HFFc6 (cell line): ENCODE measurements at places on chromosomes 7 and 10.
A peak's percentile ranks its signal among the peaks of the same experiment; 100 is the strongest.

DNA sequence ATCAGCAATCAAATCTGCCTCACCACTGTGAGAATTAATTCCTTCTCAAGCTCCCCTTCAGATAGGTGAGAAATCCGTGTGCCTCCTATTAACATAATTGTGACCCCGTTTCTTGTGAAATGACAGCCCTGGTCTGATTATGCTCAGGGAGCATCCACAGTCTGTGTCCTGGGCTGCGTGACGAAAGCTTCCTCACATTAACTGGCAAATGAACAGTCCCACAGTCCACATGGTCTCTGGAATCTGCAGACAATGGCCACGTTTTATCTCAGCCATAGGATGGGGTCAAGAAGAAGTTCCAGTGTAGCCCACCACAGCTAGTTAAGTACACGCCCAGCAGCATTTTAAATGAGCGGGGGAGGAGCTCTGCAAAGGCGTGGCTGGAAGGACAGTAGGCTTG lies 229.2 kb downstream of the RPS24 start:
- no peak for DNase-seq

- no peak for DNase-seq
Measured at GRCh38 chr7:72223351-72223750, 188.8 kb downstream of the CALN1 start.

- DNase-seq = no peak
Measured at GRCh38 chr7:86745013-86745745, 101.5 kb downstream of the GRM3 start.

- DNase-seq = peak; percentile 99
Measured at GRCh38 chr7:106717955-106718871, 57.3 kb upstream of the CCDC71L start.

DNA sequence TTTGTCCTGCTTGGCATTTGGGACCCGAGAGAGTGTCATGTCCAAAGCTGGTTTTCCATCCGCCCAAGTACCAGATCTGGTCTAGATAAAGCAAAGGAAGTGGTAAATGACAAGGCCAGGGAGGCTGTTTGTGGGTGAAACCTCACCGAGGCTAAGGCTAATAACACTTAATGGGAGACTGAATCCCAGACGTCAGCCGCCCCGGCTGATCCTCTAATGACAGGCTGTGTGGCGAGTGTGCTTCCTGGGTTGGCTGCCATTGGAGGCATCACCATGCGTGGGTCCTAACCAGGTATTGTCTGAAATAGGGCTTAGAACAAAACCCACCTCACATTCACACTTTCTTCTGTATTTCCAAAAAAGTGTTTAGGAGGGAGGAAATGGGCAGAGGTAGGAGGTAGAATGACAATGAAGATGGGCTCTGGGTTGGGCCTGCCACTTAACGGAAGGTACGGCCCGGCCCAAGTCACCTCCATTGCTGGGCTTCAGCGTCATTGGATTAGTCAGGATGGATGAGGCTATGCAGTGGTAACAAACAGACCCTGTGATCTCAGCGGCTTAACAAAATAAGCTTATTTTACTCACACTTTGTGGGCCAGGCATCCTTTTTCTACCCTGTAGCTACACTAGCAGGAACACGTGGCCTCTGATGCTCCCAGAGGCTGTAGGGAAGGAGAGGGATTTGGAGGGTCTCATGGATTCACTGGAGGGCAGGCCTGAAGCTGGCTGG lies 59.7 kb downstream of the PROSER2 start:
- no peak for DNase-seq

DNA sequence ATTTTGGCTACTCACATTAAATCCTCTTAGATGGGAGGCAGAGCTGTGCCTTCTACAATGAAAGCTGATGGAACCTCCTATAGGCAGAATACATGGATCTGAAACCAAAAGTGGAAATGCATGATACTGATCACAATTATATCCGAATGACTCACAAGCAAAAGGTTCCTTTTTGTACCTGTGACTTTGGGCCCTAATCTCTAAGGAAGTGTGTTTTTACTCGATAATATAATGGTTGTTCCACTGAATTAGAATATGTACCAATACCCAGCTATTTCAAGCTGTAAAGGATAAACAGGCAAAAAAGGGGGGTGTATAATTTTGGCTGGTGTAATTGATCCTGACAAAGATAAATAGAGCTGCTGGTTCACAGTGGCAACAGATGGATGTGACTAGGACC lies 17.6 kb upstream of the LAMB1 start:
- no peak for DNase-seq

DNA sequence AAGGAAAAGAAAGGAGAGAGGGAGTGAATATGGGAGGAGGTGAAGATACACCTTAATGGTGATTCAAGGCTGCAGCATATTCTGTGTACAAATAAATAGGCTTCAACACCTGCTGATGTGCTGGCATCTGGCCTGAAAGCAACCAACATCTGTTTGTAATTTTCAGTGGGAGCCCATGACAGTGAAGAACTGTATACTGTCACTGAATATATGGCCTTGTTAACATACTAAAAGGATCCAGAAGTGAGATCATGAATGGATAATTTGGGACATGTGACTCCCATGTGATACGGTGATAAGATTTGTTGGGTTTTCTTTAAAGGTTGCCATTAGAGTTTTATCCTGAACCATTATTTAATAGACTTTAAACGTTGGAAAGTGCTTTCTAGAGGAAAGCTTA lies 459.3 kb downstream of the CNTNAP2 start:
- no peak for DNase-seq

DNA sequence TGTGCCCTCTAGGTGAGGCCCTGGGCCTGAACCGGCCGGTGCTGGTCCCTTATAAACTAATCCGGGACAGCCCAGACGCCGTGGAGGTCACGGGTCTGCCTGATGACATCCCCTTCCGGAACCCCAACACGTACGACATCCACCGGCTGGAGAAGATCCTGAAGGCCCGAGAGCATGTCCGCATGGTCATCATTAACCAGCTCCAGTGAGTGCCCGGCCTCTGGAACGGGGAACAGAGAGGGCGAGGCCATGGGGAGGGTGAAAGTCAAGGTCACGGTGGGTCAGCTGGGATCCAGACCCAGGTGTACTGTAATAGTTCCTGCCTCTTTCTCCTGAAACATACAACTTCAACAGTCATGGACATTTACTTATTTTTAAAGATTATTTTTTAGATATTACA lies 66.7 kb upstream of the GTF2I start:
- DNase-seq = no peak

GRCh38 chr7:120783721-120784120 lies 74.2 kb downstream of the TSPAN12 start:
- no peak for DNase-seq

GRCh38 chr10:13038391-13038790 lies 36.9 kb upstream of the CCDC3 start:
- no peak for DNase-seq

DNA sequence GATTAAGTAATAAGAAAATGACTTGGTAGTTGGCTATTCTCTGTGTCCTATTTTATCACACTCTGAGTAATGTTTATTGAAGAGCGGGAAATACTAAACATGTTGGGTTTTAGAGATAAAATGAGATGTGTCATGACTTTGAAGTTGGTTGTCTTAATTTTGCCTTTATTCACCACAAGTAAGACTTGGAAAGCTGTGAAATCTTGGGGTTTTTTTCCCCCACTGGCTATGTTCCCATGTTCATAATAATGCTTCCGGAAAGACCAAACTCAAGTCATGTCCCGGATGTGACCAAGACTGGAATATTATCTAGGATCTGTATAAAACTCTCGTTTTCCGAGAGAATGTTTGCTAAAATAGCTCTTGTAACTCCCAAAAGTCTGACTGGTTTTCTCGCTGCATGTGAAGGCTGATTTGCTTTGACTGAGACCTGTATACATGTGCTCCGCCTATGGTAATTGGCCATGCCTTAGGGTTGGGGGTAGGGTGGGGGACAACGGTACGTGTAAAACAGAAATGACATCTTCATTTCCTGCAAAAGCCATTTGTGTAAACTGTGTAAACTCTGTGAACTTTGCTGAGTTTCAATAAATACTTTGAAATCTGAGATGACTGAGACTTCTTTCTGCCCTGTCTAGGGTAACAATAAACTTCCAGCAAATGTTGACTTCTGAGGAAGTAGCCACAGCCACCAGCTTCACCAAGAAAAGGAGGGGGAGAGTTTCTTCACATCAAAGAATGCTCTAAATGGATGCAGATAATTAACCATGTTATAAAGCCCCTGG lies 169.6 kb downstream of the ZNF365 start:
- no peak for DNase-seq

- DNase-seq = no peak
Measured at GRCh38 chr7:98209166-98209920, 1.9 kb upstream of the BHLHA15 start.

DNA sequence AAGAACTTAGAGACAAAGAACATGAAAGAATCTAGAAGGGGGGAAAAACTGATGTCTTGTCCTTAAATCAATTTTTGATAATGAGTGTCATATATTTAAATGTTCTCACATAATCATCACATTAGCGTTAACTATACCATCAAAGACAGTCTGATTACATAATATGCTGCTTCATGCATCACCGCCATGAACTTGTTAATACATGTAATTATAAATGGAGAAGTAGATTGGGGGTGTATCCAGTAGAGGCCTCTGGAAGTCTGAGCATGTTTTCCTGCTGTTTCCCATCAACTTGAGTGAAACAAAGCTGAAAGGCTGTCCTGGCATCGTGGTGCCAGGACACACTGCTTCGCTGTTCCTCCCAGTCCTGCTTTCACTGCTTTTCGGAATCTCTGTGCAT lies 48.2 kb downstream of the PRLHR start:
- DNase-seq = no peak

DNA sequence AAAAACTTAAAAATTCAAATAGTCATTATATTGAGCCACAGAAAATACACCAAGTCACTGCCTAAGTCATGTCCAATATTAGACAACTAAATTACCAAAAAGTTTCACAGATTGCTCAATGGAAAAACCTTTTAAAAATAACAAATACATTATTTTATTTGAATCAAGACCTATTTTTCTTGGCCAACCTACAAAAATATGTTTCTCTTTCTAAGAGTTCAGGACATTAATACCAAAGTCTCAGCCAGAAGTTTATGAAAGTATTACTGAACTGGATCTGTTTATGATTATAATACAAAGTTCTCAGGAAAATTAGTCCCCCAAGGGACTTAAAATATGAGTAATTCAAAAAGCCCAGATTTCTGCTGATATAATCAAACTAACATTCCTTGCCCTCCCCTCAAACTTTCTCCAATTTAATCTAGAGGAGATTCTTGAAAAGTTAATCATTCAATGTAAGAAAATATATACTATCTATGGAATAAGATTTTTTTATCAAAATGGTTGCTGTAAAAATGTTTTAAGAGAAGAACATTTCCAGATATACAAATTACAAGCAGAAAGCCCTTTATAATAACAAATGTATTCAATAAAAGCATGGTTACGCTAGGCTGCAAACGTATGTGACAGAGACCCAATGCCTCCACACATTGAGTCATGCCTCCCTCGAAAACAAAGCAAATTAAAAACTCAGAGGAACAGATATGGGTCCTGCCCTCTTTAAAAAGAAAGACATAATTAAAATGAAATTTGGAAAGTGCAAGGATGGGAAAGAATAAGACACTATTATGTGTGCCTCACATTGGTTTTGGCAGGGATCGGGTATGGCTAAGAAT lies 381.6 kb downstream of the PARD3 start:
- DNase-seq = peak; percentile 14

- peak; percentile 60 for DNase-seq
Measured at GRCh38 chr10:114103284-114103683, 59.6 kb downstream of the ADRB1 start.

DNA sequence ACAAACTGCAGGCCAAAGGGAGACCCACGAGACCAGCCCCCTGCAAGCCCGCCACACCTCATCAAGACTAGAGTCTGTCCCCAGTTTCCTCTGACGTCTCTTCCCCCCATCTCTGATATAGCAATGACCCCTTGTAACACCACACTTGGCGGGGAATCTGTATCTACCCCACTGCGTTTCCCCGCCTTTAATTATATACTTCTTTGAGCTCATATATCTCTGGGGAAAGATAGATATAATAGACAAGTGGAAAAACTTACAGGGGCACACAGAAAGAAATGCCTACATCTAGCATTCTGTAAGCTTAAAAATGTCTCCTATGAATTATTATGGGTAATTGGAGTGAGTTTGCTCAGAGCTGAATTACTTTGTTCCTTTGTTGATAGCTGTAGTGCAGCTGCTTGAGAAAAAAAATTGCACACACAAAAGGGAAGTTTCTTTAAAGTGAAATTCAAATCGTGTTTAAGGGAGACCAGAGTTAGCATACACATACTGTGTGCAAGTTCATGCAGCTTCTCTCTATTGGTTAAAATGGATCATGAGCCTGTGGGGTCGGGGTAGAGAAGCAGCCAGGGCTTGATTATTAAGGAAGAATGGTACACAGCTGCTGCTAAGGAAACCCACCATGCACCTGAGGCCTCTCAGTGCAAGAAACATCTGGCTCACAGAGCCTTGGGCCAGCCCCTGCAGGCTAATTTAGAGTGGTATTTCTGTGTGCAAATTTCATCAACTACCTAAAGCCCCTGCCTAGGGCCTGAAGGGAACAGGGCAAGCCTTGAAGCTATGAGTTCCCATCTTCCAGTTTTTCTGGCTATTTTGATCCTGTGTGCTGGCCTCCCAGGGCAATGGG lies 32.5 kb downstream of the CDCA7L start:
- no peak for DNase-seq

DNA sequence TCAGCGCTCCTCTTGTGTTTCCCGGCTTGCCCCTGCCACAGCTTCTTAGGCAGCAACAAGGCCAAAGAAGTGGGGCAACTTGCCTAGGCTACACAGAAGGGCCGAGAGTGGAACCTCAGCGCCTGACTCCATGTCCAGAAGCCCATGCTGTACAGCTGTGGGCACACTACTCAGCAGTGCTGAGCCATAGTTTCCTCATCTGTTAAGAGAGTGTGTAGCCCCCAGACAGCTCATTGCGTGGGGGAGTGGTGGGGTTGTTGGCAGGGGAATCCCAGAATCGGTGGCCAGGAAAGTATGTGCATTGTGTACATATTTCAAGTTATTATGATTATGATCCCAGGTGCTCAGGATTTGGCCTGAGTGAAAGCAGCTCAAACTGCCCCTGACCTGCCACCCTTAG lies 96.2 kb downstream of the CDH23 start:
- DNase-seq = no peak
